SK-N-SH (cell line): ENCODE measurements at places on chromosomes 1 and 21. TPM values are rescaled to one million over a fixed set of nuclear protein-coding genes. Genes with fewer than 3 reads are reported as not detected.

- DNase-seq, result no peak
Observed at GRCh38 chr1:9320520-9321479, 28.1 kb downstream of the SPSB1 start.

DNA sequence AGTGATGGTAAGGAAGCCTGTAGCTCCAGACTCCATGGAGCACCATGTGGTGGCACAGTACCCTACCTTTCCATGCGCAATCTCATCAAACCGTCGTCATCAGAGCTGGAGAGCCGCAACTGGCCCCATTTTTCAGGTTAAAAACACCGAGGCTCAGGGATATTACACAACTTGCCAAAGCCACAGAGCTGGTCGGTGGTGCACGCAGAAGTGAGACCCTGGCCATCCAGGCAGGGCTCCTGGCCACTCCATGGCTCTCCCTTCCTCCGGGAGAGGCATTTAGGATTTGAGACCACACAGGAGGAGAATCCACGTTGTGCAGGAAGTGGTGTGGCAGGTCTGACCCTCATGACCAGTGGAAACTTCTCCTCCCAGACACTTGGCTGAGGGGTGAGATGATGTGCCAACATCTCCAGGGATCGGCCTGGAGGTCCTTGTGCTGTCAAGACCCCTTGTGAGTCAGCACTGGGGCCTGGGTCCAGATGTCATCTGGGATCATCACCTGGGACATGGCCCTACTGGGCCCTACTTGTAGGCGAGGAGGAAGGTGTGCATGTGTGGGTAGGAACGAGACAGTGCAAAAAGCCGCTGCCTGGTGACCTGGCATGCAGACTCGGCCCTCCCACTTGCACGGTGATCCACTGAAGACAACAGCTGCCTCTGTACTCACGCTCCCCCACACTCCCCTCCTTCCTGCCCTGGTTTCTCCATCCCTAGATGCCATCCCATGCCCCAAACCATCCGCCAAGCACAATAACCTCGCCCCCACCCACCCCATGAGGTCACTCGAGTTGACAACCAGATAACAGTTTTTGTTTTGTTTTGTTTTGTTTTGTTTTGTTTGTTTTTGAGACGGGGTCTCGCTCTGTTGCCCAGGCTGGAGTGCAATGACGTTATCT is 10.4 kb downstream of the TFF3 start:
- DNase-seq, result no peak

DNA sequence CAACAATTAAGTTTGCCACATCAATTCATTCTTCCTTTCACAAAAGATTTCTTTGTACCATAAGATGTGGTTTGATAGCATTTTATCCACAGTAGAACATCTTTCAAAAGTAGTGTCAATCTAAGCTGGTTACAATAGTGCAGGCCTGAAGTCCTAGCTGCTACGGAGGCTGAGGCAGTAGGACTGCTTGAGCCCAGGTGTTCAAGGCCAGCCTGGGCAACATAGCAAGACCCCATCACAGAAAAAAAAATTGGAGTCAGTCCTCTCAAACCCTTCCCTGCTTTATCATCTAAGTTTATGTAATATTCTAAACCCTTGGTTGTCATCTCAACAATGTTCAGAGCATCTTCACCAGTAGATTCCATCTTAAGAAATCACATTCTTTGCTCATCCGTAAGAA is 31.7 kb downstream of the DENND1B start:
- DNase-seq, result no peak

Gene FCRL5
- polyA plus RNA-seq, result not detected in 2 replicates

GRCh38 chr1:236451796-236452373 is 57.8 kb downstream of the EDARADD start:
- peak; percentile 40 for DNase-seq

Gene STIL
- 4.9 and 5.8 TPM in 2 replicates for polyA plus RNA-seq

Gene SLC44A3
- polyA plus RNA-seq, result 2.6 and 4.4 TPM in 2 replicates

- DNase-seq, result no peak
Observed at GRCh38 chr1:57879700-57880099, 455.8 kb upstream of the DAB1 start.
